ENCODE measurements at places on chromosomes 6 and 20.

DNA sequence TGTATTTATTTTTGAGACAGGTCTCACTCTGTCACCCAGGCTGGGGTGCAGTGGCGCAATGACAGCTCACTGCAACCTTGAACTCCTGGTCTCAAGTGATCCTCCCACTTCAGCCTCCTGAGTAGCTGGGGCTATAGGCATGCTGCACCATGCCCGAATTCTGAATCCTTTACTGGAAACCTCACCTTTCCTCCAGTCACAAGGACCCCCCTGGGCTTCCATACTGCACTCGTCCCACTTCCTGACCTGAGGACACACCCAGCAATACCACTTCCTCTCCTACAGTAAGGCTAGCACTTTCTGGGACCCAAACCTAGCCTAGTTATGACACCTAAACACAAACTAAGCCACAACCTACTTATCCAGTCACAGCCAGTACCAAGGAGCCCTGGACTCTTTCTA is 68.2 kb downstream of the FAM217A start:
- no peak for DNase-seq

DNA sequence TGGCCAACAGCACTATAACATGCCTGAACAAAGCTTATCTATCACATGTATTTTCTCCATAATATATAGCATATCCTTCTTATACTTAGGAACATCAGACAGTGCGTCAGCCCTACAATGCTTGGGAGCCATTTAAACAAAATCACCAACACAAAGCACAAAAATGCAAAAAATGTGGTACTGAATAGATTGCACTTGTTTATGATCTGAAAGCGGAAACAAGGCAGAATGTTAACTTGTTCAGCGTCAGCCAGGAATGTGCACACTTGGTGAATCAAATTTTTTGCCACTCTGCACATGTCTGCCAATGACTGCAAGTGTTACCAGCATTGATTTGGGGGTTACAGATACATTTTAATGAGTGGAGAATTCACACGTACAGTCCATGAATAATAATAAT is 14.8 kb downstream of the SLC35A1 start:
- no peak for DNase-seq

- peak; percentile 44 for DNase-seq
Measured at GRCh38 chr6:9250852-9251251, 815.5 kb upstream of the SLC35B3 start.

DNA sequence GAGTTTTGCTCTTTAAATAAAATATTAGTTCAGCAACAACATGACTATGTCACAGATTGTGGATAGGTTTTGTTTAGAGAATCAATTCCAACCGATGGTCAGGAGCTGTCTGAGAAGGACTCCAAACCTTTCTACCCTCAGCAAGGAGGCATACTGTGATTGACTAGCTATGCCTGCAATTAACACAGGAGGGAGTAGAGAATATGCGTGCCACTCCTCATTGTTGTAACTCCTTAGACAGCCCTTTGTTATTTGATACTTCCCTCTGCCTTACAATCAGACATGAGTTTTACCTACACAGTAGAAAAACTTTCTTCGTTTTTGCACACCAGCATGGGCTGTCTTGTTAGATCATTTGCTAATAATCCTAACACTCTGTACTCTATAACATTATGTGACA is 796.5 kb downstream of the PRIM2 start:
- no peak for DNase-seq

DNA sequence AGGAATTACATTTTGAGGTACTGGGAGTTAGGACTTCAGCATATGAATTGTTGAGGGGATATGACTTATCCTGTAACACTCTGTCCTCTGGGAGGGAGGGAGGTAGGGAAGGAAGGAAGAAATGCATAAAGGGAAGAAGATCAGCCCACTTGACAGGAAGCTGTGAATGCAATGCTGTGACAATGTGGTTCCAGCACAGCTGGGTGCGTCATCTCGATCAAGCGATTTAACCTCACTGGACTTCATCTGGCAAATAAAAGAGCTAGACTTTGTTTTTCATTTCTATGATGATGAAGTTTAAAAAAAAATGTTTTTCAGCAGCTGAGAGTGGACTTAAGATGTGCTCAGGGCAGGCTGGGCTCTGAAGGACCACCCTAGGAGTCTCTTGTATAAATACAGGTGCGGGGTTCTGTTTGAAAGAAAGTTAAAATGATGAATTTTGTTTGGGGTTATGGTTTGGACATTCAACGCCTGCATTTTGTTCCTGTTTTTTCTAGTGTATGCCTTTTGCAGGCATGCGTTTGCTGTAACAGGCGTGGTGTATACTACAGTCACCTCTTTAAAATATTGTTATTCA is 178.1 kb downstream of the RIMS1 start:
- no peak for DNase-seq

DNA sequence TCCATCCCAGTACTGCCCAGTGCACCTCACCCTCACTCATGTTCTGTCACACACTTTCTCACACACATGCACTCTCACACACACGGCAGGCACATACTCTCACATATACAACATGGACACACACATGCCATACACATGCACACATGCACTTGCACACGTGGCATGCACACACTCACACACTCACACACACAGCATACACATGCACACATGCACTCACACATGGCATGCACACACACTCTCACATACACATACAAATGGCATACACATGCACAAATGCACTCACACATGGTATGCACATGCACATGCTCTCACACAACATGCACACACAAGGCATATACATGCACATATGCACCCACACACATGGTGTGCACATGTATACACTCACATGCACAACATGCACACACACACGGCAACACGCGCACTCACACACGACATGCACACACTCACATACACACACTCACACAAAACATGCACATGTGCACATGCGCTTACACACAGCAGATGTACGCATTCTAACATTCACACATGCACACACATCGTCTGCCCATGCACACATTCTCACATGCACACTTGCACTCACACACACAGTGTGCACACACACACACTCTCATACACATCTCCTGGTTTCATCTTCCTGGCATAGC is 131.7 kb upstream of the THBS2 start:
- DNase-seq, result no peak

GRCh38 chr20:40809361-40809760 is 120.3 kb upstream of the MAFB start:
- DNase-seq, result no peak

DNA sequence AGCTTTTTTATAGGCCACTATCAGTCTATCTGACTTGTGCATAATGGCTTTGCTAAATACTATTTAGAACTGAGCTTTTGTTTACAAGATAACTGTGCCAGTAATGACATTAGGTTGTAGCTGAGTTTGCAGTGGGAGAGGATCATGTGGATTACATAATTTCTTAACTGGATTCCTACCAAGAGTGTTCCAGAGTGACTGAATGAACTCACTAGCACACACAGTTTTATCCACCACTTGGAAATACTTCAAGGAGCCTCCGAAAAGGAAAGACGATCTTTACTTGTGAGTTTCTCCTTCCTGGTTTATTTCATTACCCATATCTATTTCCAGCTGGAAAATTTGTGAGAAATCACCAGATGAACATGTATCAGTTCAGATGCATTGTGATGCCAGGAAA is 10.9 kb upstream of the SYNE1 start:
- DNase-seq, result no peak

GRCh38 chr6:83389606-83390005 is 41.2 kb downstream of the ME1 start:
- no peak for DNase-seq

DNA sequence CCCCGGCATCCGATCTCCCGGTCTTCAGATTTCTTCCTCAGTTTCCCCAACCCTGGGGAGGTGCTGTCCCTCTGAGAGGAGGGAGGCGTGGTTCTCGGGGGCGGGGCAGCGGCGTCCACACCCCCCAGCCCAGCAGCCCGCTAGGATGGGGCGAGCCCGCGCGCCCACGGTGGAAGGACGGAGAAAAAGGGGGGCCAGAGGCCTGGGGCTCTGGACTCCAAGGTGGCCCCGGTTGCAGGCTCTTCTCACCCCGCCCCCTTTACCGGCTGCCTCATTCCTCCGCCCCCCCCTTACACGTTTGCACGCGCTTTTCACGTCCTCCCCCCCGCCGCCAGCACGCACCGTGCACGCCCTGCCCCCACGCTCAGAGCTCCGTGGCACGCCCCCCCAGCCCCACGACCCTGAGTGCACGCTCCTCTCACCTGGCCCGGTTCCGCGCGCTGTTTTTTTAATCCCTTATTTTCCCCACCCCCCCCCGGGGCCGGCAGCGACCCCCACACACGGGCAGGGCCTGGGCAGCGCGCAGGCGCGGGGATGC is 402 bp downstream of the ZBTB12 start:
- DNase-seq, result no peak

- DNase-seq, result no peak
Measured at GRCh38 chr6:30875244-30876038, 8.9 kb upstream of the DDR1 start.

- no peak for DNase-seq
Measured at GRCh38 chr6:35055891-35056290, 85.2 kb downstream of the TCP11 start.

DNA sequence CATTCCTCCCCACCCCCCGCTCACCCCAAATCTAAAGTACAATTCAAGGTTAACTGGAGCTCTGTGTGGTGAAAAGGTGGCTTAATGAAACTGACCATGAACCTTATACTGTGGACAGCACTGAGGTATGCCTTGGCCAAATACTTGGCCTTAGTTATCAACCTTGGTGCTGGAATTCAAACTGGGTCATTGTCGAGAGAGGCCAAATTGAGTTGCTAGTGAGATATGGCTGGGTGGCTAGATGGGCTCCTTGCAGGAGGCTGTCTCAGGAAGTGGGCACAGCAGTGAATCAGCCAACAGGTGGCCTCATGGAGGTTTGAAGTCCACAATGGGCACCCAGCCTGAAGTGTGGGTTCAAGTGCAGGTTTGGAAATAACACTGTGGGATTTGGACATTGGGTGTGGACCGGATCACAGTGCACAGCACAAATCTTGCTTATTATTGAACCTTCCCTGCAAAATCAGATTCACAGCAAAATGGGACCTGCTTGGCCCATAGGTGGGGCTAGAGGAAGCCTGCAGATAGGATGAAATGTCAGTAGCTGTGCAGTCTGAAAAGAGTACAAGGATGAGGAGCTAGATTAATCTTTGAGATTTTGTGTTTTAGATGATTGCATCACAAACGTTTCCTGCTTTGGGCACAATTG is 5.6 kb upstream of the BTBD3 start:
- DNase-seq, result no peak

DNA sequence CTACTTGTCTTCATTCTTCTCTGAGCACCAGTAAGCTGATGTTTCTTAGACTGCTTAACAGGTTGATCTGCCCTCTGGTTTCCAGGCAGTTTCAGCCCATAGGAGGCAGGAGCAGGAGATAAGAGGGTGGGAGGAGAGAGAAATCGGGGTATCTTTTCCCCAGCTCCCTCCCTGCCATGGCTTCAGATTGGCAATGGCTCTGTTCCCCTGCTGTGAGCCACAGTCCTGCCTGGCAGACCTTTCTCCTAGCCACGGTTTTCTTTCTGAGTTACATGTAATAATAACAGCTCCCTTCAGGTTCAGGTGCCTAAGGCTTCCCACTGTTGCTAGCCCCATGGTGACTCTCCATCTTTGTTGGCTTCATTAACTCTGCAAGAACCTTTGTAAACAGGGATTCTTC is 115.3 kb downstream of the CD83 start:
- DNase-seq, result no peak

DNA sequence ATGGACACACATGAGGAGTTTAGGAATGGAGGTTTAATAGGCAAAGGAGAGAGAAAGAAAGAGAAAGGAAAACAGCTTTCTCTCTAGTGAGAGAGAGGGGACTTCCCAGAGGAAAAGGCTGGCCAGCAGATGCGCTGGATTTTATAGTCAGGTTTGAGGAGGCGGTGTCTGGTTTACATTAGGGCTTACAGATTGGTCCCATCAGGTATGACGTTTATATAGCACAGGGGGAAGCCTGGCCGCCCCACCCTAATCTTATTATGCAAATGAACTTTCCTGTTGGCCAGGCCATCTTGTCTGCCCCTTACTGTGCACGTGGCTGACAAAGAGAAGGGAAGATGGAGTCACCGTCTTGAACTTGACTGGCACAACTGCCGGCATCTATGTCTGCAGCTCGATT is 86.6 kb upstream of the QKI start:
- DNase-seq, result no peak

GRCh38 chr20:16296931-16297330 is 276.3 kb downstream of the KIF16B start:
- no peak for DNase-seq

- peak; percentile 92 for DNase-seq
Measured at GRCh38 chr6:46044881-46045617, 29.4 kb upstream of the CLIC5 start.

DNA sequence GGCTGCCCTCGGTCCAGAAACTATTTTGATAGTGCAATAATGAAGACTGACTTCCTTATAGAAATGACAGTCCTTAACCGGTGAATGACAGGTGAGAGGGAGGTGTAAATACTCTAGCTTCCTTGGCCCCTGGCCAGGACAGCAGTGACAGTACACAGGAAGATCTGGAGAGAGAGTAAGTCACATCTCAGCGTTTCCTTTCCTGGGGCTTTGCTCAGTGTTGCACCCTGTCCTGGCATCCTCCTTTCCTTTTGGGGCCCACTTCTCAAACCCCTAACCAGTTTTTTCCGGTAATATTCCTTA is 336.9 kb downstream of the CD83 start:
- DNase-seq, result no peak

- no peak for DNase-seq
Measured at GRCh38 chr6:114569669-114570068, 226.8 kb upstream of the HS3ST5 start.

DNA sequence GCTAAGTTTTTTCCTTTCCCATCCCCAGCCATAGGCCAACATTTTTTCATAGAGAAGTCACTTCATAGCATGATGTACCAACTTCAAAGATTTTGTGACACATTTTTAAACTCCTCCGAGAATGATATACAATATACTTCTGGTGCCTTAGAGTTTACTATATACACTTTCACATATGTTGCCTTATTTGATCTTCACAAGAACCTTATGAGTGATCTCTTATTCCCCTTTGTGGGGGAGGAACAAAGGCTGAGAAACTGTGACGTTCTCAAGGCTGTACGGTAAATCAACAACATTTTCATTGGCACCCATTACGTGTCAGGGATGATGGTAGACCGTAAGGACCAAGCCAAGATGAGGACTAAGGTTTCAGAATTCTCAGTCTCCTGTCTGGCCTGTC is 130.0 kb downstream of the RFPL4B start:
- DNase-seq, result no peak
